Kidney tubule cell (primary cell): ENCODE measurements at places on chromosomes 11 and 22.

- no peak for DNase-seq
These were observed 10.5 kb downstream of the PIWIL3 start for GRCh38 chr22:24763872-24764485.

GRCh38 chr22:40890881-40891280, 29.0 kb upstream of the DNAJB7 start:
- DNase-seq, result no peak

GRCh38 chr11:66421492-66422205, 814 bp downstream of the NPAS4 start:
- DNase-seq, result peak; percentile 82

GRCh38 chr11:34072832-34073231, 21.3 kb downstream of the CAPRIN1 start:
- no peak for DNase-seq

GRCh38 chr11:34575671-34576070, 45.2 kb upstream of the EHF start:
- DNase-seq, result no peak

DNA sequence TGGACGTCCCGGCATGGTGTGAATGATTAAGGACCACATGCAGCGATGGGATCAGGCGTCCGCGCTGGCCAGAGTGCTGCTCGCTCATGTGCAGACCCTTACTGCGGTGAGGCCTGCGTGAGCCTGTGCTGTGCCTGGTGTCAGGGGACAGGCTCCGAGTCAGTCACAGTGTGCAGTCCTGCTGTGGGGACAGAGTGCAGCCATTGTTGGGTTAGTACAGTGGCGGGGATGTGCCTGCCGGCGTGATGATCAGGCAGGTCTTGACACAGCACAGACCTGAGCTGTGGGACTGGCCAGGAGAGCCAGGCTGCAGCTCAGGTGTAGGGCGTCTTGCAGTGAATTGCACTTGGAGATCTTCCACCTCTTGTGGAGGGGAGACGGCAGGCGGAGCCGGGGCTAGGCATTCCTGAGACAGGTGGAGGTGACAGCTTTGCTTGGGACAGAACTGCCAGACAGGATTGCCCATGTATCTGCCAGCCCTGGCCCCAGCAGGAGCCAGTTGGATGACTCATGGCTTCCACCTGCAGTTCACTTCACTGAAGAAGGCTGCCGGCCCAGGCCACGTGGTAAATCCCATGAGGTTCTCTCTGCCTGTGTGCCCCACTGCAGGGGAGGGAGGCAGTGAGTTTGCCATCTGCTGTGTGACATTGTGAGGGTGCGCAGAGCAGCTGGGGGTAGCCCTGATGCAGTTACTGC, 17.3 kb downstream of the TRMU start:
- DNase-seq, result peak; percentile 88

DNA sequence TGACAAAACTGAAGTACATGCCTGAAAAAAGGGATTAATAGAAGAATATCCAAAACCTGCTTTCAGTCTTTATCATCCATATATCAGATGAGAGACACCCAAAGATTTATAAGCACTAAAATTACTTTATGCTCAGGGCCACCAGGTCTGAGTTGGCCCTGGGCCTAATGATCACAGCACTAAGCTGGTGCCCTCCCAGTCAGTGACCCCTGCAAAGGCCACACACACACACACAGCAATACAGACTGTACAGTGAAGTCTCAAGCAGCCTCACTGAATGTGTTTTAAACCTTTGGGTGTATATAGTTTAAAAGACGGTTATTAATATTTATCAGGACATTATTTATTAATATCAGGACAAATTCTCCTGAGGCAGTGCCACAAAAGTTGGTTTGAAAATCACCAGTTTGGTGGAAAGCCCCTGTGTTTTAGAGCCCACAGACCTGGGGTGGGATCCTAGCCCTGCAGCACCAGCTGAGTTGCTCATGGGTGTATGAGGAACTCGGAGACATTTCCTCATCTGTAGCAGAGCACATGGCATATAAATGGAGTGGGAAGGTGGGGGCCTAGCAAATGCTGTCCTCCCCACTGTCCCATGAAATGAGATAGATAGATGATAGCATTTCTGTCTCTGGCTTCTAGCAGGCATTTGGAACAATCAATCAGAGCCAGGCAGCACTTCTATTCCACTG, 48.4 kb upstream of the HORMAD2 start:
- DNase-seq, result no peak

DNA sequence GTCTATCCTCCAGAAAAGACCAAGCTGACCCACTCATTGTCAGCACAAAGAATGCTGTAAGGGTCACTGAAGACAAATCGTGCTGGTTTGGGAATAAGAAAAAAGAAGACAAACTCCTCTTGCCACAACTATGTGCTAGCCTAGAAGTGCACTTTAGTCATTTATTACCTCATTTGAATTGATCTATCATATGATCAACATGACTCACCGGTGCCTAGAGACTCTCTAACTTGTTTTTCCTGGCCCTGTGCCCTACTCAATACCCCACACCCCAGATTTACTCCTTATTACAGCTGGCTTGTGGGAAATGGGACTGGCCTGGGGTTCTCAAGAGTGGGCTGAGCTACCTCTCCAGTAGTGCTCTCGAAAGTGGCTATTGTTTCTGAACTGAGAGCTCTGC, 35.9 kb upstream of the HORMAD2 start:
- peak; percentile 94 for DNase-seq

GRCh38 chr11:44304091-44305025, 5.6 kb downstream of the ALX4 start:
- DNase-seq, result no peak

DNA sequence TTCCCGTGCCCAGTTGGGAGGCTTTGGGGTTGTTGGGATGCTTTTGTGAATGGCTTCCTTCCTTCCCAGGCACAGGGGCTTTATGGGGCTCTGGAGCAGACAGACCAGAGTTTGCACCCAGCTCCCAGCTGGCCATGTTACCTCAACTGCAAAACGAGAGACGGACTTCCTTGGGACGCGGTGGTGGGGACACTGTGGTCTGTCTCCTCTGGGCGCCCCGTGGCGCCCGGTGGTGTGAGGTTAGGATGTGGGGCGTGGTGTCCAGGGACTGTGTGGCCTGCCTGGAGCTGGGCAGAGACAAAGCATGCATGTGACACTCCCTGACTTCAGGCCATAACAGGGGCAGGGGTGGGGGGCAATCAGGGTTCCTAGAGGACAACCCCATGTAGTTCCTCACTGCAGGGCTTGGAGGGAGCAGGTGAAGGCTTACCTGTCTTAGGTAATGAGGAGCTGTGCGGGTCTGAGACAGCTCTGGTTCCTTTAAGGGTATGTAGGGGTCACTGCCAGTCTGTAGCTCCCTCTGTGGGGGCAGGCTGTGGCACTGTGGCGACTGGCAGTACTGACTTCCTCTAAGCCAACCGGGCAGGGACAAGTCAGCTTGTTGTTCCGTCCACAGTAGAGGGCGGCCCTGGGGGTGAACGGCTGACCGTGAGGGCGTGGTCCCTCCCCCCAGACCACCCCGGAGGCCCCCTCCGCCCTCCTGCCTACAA, 14.4 kb downstream of the KCNQ1 start:
- no peak for DNase-seq
